ENCODE measurements at places on chromosomes 12 and 14.

- no peak for DNase-seq
These were observed 7.2 kb upstream of the PLEKHG7 start for GRCh38 chr12:92695577-92695976.

DNA sequence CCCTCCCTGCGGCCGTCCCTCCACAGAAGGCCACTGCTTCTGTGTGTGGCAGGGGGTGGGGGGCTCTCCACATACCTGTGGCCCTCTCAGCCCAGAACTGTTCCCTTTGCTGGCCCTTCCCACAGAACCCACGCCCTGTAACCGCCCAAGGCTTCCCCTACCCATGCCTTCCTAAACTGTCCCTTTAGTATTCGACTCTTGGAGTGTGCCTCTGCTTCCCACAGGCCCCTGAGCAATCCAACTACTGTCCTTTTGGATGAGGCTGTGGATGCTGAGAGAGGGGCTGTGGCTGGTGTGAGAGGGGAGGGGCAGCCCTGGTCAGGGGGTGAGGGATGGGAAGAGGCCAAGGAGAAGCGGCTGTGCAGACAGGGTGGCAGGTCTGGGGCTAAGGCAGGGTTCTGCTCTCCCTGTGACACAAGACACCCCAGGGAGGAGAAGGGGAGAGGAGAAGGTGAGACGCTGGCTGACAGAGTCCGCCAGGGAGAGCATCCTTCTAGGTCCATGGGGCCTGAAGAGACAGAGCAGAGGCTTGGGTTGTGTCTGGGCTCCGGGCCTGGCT lies 46.0 kb downstream of the DLK1 start:
- no peak for DNase-seq

DNA sequence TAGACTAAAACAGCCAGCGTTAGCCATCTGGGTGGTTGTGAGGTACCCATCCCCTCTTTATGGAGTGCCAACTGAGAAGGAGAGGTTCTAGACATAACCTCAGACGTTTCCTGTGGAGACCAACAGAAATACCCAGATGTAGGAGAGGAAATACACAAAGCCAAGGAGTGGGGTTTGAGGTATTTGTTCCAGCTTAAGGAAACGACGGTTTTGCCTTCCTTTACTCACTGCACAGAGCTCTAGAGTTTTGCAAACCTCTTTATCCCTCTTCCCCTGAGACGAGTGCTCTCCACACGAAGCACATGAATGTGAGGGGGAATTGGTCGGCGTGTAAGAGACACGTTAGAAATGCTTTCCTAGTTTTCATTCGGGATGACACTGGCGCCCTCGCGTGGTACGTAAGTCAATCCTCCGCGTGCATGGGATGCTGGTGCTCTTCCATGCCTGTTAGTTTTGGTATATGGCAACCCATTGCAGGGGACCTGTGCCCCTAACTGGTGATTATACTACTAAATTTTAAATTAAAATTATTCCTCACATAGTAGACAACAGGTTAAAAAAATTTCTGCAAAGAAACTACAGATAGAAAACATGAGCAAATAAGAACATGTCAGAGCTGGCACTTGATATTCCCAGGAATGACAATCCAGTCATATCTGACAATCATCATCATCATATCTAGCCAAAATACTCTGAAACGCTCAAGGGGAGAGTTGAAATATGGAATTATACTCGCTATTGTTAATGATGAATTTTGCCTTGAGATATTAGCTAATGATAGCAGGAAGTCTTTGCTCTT lies 121.7 kb downstream of the PPM1H start:
- DNase-seq: peak; percentile 65

DNA sequence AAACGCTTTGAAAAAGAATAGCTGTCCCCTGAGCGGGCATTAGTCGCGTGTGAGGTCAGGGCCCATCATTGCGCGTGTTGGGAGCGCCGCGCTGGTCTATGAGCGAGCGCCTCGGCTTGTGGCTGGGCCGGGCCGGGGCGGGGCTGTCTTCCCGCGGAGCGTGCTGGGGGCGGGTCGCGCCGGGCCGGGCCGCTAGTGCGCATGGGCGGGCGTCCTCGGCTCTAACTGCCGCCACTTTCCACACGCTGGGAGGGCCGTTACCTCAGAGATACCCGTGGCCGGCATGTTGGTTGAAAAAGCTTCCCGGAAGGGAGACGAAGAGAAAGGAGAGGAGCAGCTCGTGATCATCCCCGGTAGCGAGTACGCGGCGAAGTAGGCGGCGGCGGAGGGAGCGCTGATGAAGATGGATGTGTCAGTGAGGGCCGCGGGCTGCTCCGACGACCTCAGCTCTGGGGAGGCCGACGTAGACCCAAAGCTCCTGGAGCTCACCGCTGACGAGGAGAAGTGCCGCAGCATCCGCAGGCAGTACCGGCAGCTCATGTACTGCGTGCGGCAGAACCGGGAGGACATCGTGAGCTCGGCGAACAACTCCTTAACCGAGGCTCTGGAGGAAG lies at the start of gene EID3:
Gene EID3 (plus strand): TSS at position 202 of the 614 bp plus-strand sequence. CDS start 196 bp downstream, at position 398.
- DNase-seq: peak; percentile 80

DNA sequence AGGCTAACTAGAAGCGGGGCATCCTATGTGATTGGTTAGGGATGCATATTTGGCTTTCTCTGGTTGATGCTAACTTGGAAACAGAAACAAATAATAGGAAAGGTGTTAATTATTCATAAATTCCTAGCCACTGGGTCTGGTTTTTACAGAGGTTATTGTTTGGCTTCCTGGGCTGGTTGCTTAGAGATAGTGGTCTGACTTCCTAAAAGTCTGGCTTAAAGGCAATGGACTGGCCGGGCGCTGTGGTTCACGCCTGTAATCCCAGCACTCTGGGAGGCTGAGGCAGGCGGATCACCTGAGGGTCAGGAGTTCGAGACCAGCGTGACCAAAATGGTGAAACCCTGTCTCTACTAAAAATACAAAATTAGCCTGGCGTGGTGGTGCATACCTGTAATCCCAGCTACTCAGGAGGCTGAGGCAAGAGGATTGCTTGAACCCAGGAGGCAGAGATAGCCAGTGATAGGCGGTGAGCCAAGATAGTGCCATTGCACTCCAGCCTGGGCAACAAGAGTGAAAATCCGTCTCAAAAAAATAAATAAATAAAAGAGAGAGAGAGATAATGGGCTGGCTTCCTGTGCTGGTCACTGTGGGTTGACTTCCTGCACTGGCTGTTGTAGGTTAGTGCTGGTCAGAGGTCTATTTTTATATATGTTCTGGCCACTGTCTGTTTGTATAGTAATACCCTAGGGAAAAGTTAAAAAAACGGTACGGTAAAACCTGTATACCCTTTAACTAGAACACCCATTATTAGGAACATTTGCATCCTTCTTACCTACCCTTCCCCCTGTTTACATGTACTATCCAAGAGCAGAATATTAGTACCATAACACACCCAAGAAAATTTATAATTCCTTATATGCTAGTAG lies 24.1 kb downstream of the OR6S1 start:
- no peak for DNase-seq

GRCh38 chr14:20530771-20531571 lies 25.6 kb downstream of the RNASE10 start:
- peak; percentile 78 for DNase-seq

GRCh38 chr12:52121824-52122539 lies 42.5 kb downstream of the SMIM41 start:
- DNase-seq: no peak

DNA sequence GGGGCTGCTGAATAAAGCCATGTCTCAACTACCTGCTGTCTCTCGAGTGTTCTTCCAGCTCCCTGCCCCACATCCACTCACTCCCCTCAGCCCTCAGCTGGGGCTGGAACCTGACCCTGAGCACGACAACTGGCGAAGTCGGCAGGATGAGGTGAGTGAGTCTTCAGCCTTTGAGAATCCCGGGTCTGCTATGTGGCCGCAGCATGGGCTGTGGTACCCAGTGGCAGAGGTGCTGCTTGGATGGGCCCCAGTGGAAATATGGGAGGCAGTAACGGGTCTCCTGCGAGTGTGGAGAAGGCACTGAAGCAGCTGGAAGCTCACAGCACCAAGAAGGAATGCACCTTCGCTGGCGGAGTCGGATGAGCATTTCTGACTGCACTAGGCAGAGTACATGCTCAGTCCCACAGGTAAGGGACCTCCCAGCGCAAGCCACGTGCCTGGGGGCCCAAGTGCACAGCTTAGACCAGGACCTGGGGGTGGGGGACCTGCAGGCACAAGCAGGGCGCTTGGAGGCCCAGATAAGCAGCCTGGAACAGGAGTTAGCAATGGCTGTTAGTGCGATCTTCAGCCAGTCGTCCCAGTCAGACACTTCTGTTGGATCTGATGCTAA lies 95.5 kb upstream of the TMPO start:
- no peak for DNase-seq

GRCh38 chr12:974271-974862 lies 16.7 kb upstream of the ERC1 start:
- DNase-seq: no peak
